Activated naive CD8-positive, alpha-beta T cell treated with anti-CD3 and anti-CD28 coated beads for 36 hours (primary cell): ENCODE measurements at places on chromosomes 7 and 10.

GRCh38 chr10:75646916-75647315 lies 215.5 kb downstream of the LRMDA start:
- no peak for DNase-seq

GRCh38 chr7:143042790-143043271 lies 9.3 kb upstream of the OR6V1 start:
- DNase-seq, result no peak

GRCh38 chr7:150620617-150621371 lies 11.4 kb downstream of the GIMAP6 start:
- DNase-seq, result no peak

DNA sequence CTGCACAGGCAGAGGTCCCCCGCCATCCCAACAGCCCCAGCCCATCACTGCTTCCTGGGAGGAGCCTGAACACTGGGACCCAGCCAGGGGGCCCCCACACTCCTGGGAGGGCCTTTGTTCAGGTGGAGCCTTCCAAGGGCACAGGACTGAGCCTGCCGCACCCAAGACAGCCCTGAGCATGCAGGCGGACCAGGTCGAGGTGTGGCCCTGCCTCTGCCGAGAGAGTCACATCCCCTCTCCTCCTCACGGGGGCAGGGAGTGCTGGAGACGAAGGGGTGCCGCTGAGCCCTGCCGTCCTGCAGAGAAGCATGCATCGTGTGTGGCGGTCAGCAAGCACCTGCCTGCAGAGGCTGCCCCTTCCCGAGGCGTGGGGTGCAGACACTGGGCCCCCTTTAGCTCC lies 7.3 kb upstream of the MAFK start:
- DNase-seq, result no peak

DNA sequence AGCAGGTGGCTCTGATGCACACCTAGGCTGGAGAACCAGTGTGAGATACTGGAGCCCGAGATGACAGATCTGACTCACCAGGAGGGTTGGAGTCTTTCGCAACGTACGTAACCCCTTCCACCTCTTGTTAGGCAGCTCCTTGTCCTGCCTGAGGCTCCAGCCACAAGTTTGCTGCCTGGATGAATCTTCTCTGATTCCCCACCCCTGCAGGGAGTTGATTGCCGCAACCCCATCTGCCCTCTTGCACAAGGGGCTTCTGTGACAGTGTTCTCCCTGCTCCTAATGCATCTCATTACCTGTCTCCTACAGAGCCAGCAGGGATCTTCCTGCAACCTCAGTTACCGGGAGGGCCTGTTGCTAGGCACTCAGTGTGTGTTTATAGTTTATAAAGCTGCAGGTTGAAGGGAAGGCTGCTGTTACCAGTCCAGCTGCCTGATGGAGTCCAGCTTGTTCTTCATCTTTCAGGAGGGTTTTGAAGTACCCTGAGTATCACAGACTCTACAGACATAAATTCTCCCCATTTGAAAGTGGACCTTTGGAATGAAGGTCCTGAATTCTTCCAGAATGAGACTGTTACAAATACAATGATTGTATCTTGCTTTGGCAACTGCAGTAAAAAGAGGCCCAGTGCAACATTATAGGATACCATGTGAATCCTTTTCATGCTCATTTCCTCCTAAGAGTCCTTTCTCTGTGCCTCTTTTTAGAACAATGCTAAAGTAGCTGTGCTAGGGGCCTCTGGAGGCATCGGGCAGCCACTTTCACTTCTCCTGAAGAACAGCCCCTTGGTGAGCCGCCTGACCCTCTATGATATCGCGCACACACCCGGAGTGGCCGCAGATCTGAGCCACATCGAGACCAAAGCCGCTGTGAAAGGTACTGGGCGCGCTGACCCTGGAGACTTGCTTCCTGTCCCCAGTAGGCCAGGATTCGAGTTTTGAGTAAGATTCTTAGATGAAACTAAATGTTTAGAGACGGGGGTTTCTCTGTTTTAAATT lies 6.5 kb downstream of the MDH2 start:
- no peak for DNase-seq

GRCh38 chr7:107610323-107610722 lies 30.3 kb downstream of the BCAP29 start:
- DNase-seq, result no peak

DNA sequence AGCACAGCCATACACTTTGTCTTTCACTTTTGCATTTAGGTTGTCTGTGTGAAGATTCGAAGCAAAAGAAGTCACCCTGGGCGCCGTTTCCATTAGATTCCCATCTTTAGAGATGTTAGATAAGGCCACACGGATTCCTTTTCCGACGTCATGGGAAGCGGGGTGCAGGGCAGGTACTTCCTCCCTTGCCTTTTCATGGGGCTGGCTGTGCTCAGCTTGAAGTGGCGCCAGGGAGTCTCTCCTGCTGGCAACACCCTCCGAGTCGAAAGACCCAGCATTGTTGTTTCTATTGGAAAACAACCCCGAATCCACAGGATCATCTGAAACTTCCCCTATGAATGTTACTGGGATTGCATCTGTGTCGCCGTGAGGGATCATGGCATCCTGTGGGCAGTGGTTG lies 246.4 kb upstream of the GRB10 start:
- DNase-seq, result no peak

DNA sequence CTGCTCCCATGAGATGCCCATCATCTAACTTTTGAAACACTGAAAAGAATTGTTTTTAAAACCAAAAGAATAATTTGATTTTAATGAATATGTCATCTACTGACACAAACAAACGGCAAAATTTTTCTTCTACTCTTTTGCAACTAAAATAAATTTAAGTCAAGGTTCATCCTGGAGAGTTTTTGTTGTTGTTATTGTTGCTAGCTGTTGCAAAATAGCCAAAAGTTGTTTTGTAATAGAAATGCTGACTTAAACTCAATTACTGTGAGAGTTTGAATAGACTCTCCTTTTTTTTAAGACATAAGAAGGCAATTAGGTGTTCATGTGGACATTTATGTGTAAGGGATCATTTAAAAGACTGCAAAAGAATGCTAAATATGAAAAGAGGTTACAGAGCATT lies 146.0 kb upstream of the SEM1 start:
- DNase-seq, result no peak

DNA sequence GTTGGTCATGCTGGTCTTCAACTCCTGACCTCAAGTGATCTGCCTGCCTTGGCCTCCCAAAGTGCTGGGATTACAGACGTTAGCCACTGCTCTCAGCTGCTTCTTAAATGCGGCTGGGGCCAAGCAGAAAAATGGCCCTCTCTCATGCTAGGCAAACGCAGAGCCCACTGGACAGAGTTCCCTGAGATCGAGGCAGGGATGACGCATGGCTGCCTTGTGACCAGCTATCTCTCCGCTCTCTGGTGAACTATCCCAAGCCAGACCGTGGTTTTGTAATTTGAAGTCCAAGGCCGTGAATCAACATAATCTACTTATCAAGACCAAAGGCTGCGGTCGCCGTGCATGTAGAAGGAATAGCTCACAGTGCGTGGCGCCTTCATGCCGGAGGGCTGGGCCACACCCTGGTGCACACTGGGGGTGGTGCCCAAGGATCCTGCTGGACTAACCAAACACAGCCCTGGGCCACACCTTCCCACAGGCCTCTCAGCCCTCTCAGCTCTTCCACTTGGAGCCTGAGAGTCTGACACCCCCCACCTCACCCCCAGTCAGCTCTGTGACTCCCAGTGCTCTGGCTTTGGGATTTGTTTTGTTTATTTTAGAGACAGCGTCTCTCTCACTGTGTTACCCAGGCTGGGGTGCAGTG lies 88.1 kb upstream of the CUX1 start:
- DNase-seq, result no peak

GRCh38 chr7:136667584-136667983 lies 200.9 kb upstream of the CHRM2 start:
- DNase-seq, result no peak

- DNase-seq, result peak; percentile 8
Observed at GRCh38 chr10:114044247-114045135, 825 bp downstream of the ADRB1 start.

GRCh38 chr7:18895456-18895855 lies 222.0 kb downstream of the TWIST1 start:
- no peak for DNase-seq

- no peak for DNase-seq
Observed at GRCh38 chr7:70338015-70338414, 739.7 kb downstream of the AUTS2 start.

- no peak for DNase-seq
Observed at GRCh38 chr10:103942866-103943265, 24.1 kb upstream of the SLK start.

- DNase-seq, result peak; percentile 46
Observed at GRCh38 chr10:7337431-7338171, 73.2 kb downstream of the SFMBT2 start.

DNA sequence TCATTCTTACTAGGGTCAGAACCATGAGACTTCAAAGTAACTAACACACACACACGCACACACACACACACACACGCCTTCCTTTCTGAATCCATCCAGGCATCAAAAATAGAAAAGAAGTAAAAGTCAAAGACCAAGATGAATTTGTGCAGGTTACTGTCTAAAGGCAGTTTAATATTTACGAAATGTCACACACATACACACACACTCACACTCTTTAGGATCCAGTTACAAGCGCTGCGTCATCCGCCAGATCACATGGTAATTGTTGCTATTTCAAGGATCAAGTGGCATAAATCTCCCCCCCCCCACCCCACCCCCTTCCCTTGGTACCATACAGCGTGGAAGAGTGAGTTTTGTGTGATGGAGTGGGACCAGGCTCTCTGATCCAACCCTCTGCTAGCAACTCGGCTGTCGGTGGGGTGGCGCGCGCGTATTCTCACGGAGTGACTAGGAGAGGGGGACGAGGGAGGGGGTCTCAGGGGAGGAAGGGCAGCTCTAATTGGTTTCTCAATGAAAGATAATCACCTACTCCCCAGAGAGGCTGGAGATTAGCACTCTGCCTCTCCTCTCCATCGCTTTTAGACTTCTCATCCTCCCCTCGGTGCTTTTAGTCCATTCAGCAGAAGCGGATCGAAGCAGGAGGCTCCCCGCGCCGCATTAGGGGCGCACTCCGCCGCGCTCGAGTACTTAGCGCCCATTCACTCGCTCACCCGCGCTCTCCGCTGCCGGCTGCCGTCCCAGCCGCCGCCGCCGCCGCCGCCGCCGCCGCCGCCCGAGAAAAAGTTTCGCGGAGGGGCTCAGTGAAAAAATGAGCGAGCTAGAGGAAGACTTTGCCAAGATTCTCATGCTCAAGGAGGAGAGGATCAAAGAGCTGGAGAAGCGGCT lies 83.5 kb upstream of the PRKG1 start:
- no peak for DNase-seq

- DNase-seq, result no peak
Observed at GRCh38 chr7:21169667-21170580, 258.0 kb upstream of the SP4 start.

DNA sequence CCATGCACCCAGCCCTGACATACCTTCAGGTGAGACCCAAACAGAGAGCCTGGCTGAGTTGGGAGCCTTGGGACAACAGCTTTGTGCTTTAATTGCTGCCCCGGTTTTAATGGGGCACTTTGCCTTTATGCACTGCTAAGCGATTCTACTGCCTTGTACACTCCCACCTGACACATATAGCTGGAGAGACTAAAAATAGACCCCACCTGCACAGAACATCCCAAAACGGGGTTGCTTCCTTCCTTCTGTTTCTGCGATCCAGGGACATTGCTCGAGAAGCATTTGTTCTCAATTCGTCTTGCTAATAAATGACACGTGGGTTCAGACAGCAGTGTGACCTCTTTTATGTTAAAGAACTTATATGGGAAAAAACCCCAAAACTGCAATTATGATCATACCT lies 258.8 kb upstream of the MYO3A start:
- DNase-seq, result no peak

GRCh38 chr7:81367326-81367931 lies 402.4 kb downstream of the HGF start:
- no peak for DNase-seq

DNA sequence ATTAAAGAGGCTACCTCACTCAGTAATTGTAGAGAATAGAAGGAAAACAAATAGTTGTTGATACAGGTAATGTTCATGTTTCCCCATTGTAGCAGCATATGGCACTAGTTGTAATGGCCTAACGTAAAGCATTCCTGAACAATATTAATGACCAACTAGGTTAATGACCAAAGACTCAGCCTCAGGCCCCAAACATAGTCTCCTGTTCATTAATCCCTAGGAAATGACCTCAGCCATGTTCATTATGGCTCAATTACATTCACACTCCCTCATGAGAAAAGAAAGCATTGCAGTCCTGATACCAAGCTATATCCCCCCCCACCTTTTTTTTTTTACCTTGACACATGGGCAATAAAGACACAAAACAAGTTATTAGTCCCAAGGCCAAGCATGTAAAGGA lies 12.7 kb downstream of the FRMD4A start:
- no peak for DNase-seq

DNA sequence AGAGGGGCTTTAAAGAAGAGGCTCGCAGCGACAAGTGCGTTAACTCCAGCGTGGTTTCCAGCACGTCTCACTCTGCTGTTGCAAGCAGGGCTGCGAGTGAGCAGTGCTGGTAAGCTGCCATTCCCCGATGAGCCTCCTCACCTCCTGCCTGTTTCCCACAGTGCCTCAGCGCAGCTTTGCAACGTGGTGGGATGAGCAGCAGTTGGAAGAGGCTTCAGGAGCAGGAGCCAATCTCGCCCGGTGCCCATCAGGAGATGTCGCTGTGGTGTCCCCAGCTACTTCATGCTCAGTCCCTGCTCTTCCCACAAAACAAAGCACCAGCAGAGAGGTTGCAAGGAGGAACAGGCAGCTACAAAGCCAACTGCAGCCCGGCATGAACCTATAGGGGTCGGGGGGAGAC lies 2.4 kb upstream of the ADARB2 start:
- no peak for DNase-seq

DNA sequence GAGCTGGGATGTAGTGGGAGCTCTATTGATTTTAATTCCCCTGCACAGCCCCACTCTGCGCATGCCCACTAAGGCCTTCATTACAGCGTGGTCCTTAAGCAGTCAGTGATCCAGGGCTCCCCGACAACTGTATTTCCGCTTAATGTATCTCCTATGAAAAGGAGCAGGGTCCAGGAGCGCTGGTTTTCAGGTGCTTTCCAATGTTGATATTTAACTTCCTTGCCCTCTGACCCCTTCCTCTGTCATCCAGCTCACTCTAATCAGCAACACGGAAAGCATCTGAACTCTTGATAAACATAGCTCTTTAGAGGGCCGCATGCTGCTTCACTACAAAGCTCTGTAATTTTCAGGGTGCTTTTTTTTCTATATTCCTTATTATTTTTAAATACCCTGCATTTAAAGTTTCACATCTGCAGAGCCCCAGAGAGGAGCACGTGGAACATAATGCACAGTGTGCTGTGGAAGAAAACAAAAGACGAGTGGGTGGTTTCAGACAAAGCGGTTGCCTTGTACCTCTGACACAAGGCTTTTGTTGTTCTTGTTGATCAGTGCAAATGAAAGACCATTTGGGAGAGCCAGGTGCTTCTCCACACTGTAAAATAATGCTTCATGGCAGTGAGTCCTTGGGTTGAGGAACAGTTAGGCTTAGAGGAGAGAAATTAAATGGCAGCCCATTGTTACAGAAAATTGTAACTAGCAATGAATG lies 465.9 kb upstream of the CELF2 start:
- DNase-seq, result no peak

- DNase-seq, result no peak
Observed at GRCh38 chr7:39921506-39922175, 28.4 kb upstream of the CDK13 start.
